Glomerular endothelial cell (primary cell): ENCODE measurements at places on chromosomes 7 and 10. TPM values are rescaled to one million over a fixed set of nuclear protein-coding genes. Genes with fewer than 3 reads are reported as not detected.

SKIDA1 gene
- 0.34 and 1.2 TPM in 2 replicates for total RNA-seq

CHAT gene
- total RNA-seq: not detected in 2 replicates

ADRA2A gene
- total RNA-seq: 0.48 and 2.0 TPM in 2 replicates

CYP26A1 gene
- total RNA-seq: not detected in 2 replicates

MALRD1 gene
- total RNA-seq: not detected in 2 replicates

MYL10 gene
- not detected in 2 replicates for total RNA-seq

TACC2 gene
- 39.3 and 39.6 TPM in 2 replicates for total RNA-seq

VWDE gene
- 0.35 TPM in 1 of 2 replicates, not detected in the other for total RNA-seq

AKR1B15 gene
- not detected in 2 replicates for total RNA-seq

PITX3 gene
- total RNA-seq: not detected in 2 replicates

HHEX gene
- total RNA-seq: 46.6 and 76.5 TPM in 2 replicates

ERV3-1 gene
- total RNA-seq: 33.2 and 37.9 TPM in 2 replicates

NPSR1 gene
- not detected in 2 replicates for total RNA-seq

ALOX5 gene
- not detected in 2 replicates for total RNA-seq

ASZ1 gene
- total RNA-seq: not detected in 2 replicates

FKBP6 gene
- total RNA-seq: not detected in 2 replicates

AKR1D1 gene
- not detected in 2 replicates for total RNA-seq

SAP25 gene
- total RNA-seq: 0.29 and 1.8 TPM in 2 replicates

HOXA2 gene
- total RNA-seq: 0.24 and 0.82 TPM in 2 replicates

PNLIP gene
- total RNA-seq: not detected in 2 replicates
